ENCODE measurements at places on chromosomes 16 and 17.

DNA sequence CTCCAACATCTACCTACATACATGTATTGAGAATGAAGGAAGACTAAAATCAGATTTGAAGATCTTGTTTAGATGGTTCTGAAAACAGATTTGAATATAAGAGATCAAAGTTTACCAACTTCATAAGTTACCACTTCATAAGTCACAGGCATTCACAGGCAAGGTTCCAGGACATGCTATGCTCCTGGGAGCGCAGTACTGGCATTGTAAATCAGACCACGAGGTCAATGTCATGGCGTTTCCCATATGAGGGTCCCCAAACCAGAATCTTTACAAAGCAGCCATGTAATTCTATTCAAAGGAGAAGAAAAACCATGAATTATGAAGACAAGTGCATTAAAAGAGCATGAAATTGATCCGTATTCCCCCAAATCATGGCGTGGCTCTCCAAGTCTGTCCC, 3.0 kb downstream of the CDH11 start:
- no peak for DNase-seq

GRCh38 chr16:75514296-75514695, 19.1 kb upstream of the CHST6 start:
- DNase-seq: no peak

DNA sequence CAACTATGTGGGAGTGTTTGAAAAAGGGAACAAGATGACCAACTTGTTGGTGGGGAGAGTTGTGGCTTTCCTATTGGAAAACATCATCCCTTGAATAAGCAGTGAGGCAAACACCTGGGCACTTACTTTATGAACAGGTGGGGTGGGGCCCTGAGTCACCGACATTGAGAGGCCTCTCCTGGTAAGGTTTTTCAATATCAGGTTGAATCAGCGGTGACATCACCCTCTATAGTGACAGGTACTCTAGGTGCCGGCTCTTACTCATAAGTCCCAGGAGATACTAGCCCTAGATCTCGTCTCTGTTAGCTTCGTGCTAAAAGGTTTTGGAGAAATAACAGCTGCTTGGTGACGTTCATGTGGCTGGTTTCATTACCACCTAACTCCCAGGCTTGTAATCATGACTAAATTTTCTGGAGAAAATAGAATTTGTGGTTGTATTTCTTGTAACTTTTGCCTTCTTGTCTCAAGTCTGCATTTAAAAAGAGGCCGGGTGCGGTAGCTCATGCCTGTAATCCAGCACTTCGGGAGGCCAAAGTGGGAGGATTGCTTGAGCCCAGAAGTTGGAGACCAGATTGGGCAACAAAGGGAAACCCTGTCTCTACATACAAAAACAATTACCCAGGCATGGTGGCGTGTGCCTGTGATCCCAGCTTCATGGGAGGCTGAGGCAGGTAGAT, 19.3 kb downstream of the CDH1 start:
- no peak for DNase-seq

GRCh38 chr17:34850023-34850422, 111.2 kb downstream of the CCT6B start:
- DNase-seq: no peak

- no peak for DNase-seq
Measured at GRCh38 chr17:34363183-34363661, at the start of gene CCL1. TSS of gene CCL1 (minus strand) at chr17:34363233. CDS start at chr17:34363161, 72 bp downstream.

- DNase-seq: no peak
Measured at GRCh38 chr17:41724476-41725050, 9.9 kb downstream of the HAP1 start.

GRCh38 chr16:74825941-74826340, 51.3 kb upstream of the FA2H start:
- DNase-seq: no peak
